NCI-H526 treated with DMSO at 0.1 percent for 48 hours (cell line): ENCODE measurements at places on chromosomes 12 and 14.

DNA sequence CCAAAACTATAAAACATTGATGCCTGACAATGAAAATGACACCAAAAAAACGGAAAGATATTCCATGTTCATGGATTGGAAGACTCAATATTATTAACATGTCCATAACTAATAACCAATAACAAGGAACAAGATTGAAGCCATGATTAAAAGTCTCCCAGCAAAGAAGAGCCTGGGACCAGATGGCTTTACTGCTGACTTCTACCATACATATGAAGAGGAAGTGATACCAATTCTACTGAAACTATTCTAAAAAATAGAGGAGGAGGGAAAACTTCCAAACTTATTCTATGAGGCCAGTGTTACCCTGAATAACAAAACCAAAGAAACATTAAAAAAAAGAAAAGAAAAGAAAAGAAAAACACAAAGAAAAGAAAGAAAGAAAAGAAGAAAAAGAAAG, 54.6 kb upstream of the ATF7IP start:
- no peak for DNase-seq

- no peak for DNase-seq
Observed at GRCh38 chr14:93011141-93011529, 88.2 kb downstream of the CHGA start.

DNA sequence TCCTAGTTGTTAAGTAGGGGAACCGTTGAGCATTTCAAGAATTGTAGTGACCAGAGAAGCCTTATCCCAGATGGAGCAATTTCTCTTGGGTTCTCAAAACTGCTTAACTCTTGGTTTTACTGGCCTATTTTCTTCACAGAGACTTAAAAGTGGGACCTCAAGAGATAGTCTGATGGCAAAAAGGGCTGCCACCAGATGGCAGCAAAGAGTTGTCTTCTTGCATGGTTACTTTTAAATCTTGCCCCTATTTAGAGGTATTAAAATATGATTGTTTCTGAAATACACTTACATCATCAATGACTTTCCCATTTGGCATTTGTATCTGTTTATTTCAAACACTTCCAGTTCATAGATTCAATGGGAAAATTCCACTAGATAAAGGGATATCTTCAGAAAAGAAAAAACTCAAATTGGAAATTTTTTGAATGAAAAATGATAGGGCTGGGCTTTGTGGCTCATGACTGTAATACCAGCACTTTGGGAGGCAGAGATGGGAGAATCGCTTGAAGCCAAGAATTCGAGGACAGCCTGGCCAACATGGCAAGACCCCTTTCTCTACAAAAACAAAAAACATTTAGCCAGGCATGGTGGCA, 69.9 kb upstream of the CNTN1 start:
- DNase-seq = peak; percentile 1

DNA sequence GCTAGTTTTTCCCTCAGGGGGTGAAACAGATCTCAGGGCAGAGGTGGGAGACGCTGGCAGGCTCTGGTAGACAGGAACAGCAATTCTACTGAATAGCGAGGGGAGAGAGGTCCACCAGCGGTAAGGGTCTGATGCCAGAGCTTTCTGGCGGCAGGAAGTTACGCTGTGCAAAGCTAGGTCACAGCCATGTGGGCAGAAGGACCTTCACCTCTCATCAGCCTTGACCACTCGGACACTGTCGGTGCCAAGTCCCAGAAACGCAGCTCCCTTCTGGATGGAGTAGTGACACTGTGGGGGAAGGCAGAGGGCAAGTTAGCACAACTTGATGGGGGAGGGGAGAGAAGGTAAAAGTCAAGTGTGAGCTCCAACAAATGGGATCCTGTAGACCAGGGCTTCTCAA, 10.3 kb upstream of the ZNF740 start:
- no peak for DNase-seq
